ENCODE measurements at places on chromosomes 5 and 9.

DNA sequence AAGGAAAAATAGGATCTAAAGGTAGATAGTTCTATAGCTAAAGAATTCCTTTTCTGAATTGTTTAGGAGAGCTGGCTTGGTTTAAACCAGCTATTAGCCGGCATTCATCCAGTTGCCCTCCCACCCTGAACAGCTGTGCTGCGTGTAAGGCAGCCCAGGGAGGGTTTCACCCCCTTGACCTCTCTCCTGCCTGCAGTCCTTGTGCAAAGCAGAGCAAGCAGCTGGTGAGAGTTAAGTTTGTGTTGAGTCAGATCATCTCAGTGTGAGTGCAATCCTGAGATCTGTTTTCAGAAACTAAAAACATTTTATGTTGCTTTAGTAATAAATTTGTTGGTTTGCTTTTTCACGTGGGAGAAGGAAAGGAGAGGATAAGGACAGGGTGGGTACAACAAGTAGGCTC, 13.0 kb downstream of the SLC25A25 start:
- H3K4me3 ChIP-seq: peak overlapping the region; percentile 8
- peaks cover 58% of the 10 kb centered on the region for H3K36me3 ChIP-seq
- no peaks in the 10 kb centered on the region for H3K27me3 ChIP-seq
- H3K27ac ChIP-seq: peak overlapping the region; percentile 26

- H3K27me3 ChIP-seq: no peaks in the 10 kb centered on the region
- no peaks in the 10 kb centered on the region for H3K4me1 ChIP-seq
- H3K36me3 ChIP-seq: no peaks in the 10 kb centered on the region
- H3K27ac ChIP-seq: no peak overlapping the region
- H3K4me3 ChIP-seq: no peak overlapping the region
- ATAC-seq: no peak
These were observed 104.4 kb downstream of the ZNF354C start for GRCh38 chr5:179164331-179165311.

- no peaks in the 10 kb centered on the region for H3K36me3 ChIP-seq
- ATAC-seq: no peak
- no peaks in the 10 kb centered on the region for H3K4me1 ChIP-seq
- H3K4me3 ChIP-seq: no peak overlapping the region
These were observed 161.5 kb downstream of the GABRB2 start for GRCh38 chr5:161385027-161385426.

- H3K4me1 ChIP-seq: peaks cover 4% of the 10 kb centered on the region
- H3K27ac ChIP-seq: no peak overlapping the region
- no peak overlapping the region for H3K4me3 ChIP-seq
- H3K36me3 ChIP-seq: no peaks in the 10 kb centered on the region
These were observed 106.5 kb upstream of the OTULINL start for GRCh38 chr5:14475045-14475444.

DNA sequence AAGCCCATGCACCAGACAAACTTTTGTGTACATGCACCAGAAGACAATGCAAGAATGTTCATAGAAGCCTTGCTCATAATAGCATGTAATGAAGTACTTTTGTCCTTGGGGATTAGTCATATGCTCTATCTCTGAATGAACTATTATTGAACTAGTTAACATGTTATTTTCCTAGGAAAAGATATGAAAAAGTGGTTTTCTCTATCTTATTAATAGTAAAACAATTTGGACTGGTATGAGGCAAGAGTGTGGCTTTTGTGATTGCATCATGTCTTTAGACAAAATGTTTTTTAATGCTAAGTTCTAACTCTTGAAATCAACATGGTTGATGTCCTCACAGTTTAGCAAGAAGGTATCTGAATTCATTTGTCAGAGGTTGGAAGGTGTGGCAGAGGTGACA, 55.7 kb upstream of the SPDL1 start:
- no peaks in the 10 kb centered on the region for H3K4me1 ChIP-seq
- ATAC-seq: no peak
- H3K27me3 ChIP-seq: peaks cover 50% of the 10 kb centered on the region
- no peaks in the 10 kb centered on the region for H3K36me3 ChIP-seq
- H3K4me3 ChIP-seq: no peak overlapping the region
- no peak overlapping the region for H3K27ac ChIP-seq

- no peak for ATAC-seq
- no peaks in the 10 kb centered on the region for H3K27me3 ChIP-seq
- H3K4me3 ChIP-seq: peak overlapping the region; percentile 39
- peaks cover 14% of the 10 kb centered on the region for H3K36me3 ChIP-seq
These were observed 7.0 kb downstream of the NSMF start for GRCh38 chr9:137452006-137452760.

DNA sequence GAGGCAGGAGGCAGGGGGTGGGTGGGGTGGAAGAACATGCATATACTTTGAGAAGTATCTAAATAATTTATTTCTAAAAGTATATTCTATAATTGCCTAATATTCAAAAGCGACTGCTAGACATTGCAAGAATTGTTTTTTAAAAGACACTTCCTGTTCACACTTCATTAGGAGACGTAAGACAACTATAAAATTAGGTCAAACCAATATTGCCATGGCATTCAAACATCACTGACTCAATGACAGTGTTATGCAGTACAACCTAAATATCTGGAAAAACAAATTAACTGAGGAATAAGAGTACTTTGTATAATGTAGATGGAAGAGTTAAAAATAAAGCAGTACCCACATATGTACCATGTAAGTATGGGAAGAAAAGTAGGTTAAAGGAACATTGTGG, 4.5 kb downstream of the CCNH start:
- peak overlapping the region; percentile 27 for H3K27ac ChIP-seq
- H3K27me3 ChIP-seq: no peaks in the 10 kb centered on the region
- H3K4me1 ChIP-seq: peaks cover 53% of the 10 kb centered on the region
- H3K36me3 ChIP-seq: peaks cover 94% of the 10 kb centered on the region
- peak overlapping the region; percentile 26 for H3K4me3 ChIP-seq
- no peak for ATAC-seq

All from activated T-helper 17 cell treated with anti-CD3 and anti-CD28 coated beads, Interleukin-2, amount 50 U/mL, for 72 hours (primary cell).